ENCODE measurements at places on chromosomes 5 and 9.

- no peak for DNase-seq
Observed at GRCh38 chr5:172077664-172078425, 71.4 kb upstream of the FBXW11 start.

DNA sequence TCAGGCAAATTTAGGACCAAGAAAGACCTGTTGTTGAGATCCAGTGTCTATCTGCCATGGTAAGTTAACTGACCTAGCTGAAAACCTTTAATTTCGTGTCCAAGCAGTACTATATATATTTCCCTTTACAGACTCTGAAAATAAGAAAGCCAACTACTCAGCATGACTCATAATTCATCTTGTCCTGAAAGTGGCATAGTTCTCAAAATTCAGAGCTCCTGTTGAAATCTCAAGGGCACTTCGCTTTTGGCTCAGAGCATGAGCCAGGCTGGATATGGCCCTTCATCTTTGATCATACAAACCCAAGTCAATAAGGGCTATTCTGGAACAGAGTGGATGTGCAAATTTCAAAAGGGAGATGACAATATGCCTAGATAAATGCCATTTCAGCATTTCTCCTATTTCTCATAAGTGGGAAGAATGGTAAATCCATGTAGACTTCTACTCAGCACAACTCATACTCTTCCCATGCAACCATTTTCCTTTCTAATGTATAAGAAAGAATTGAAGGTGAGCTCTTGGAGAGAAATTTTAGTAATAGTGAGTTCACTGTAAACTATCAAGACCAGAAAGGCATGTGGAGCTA, 567.9 kb upstream of the DAB2 start:
- DNase-seq = no peak

GRCh38 chr5:34927785-34928184, 1.6 kb upstream of the DNAJC21 start:
- no peak for DNase-seq

DNA sequence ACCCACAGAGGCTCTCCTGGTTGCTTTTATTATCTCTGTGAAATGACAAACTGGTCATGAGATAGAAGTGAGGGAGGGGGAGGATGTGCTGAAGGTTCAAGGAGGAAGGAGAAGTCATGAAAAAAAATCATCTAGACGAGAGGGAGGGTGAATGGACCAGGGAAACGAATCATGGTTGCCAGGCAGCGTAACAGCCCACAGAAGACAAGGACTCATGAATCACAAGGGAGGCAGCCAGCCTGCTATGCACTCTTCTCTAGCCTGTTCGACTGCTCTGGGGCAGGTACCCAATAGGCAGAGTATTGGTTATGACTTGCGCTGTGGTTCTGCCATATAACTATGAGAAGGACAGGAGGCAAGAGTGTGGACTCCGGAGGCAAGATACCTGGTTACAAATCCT, 475.2 kb downstream of the CDK5RAP2 start:
- no peak for DNase-seq

DNA sequence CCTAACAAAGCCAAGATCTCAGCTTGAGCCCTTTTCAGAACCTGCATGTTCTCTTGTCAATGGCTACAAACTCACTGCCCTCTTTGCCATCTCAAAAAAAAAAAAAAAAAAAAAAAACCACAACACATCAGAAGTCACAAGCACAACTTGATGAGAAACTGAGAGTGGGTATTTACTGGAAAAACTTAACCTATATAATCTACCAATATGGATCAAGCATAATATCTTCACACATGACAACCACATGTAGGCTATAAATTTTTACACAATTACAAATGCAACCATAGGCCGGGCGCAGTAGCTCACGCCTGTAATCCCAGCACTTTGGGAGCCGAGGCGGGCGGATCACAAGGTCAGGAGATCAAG, 9.0 kb downstream of the MTMR12 start:
- no peak for DNase-seq

DNA sequence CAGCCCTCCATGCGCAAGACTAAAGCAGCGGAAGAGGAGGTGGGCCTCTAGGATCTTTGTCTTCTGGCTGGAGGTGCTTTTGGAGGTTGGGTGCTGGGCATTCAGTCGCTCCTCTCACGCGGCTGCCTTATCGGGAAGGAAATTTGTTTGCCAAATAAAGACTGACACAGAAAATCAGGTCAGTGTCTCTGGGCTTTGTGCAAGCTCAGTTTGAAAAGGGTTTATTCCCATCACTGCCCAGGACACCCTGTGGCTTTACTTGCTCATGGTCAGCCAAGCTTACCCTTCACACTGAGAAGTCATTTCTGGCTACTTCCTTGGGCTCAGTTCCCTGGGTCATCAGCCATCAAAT, 10.5 kb downstream of the SLC2A8 start:
- DNase-seq = no peak

- DNase-seq = no peak
Observed at GRCh38 chr9:84772511-84772910, 103.0 kb downstream of the NTRK2 start.

DNA sequence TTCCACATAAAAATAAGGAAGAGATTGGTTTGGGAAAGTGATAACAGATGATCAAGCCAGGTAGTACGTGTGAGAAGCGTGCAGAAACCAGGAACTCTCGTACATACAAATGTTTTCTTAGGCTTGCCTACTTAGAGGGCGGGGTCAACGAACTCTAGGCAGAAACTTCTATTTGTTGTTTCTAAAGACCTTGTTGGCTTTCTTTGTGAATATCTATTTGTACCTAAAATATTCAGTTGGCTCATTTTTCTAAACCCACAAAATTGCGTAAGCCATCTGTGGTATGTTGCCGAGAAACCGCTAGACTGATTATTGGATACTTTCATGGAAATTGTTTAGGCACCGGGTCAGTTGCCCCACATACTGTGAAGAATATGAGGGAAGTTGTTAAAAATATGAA, 458.5 kb downstream of the MAT2B start:
- DNase-seq = no peak

GRCh38 chr5:116394186-116394867, 180.3 kb downstream of the SEMA6A start:
- no peak for DNase-seq

- DNase-seq = no peak
Observed at GRCh38 chr5:172692981-172693380, 51.9 kb downstream of the NEURL1B start.

- DNase-seq = no peak
Observed at GRCh38 chr9:97593960-97594359, 39.2 kb downstream of the TSTD2 start.

GRCh38 chr5:7078101-7078500, 317.8 kb upstream of the ADCY2 start:
- no peak for DNase-seq

GRCh38 chr9:33170464-33171415, 3.6 kb upstream of the B4GALT1 start:
- no peak for DNase-seq

- no peak for DNase-seq
Observed at GRCh38 chr9:78038620-78039300, 7.1 kb upstream of the GNAQ start.

- no peak for DNase-seq
Observed at GRCh38 chr5:162026803-162027202, 40.8 kb upstream of the GABRG2 start.

DNA sequence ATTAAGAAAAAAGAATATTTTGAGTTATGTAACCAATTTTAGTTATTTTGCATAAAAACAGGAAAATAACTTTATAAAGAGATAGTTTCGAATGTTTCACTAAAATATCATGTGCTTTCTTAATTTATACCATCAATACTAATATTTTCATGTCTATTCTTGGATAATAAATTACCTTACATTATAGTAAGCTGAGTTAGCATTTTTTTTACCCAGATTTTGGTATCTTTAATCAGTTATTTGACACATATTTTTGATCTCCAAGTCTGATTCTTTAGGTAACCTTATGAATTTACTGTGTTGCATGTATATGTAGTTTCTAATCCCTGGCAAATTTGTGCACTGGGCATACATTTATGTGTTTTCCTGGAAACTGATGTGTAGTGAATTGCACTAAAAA, 138.0 kb downstream of the KDM4C start:
- no peak for DNase-seq

GRCh38 chr9:128149001-128149701, at the start of gene LCN2:
Gene LCN2, plus strand, starts transcription at chr9:128149453. Its CDS starts 73 bp downstream, at chr9:128149526.
- no peak for DNase-seq

GRCh38 chr9:131289301-131290035, at the start of gene PLPP7:
Gene PLPP7, plus strand, starts transcription at chr9:131289723. Its CDS starts 275 bp downstream, at chr9:131289998.
- DNase-seq = no peak

GRCh38 chr5:132867046-132867451, 607 bp downstream of the UQCRQ start:
- no peak for DNase-seq

DNA sequence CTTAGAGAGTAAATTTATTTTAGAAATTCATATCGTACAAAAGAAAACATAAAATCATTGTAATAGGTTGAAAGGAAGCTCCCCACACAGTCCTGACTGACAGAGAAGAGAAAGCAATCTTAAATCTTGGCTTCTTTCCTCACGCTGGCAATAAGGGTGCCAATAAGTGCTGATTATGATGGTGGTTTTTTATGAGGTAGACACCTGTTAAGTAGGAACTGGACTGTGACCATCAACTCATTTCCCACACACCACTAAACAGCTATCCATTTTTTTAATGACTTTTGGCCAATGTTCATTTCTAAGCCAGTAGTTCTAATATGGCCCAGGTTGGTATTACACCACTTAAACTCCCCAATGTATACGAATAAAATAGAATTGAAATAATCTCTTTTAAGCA, 893.5 kb upstream of the NUDT12 start:
- no peak for DNase-seq

DNA sequence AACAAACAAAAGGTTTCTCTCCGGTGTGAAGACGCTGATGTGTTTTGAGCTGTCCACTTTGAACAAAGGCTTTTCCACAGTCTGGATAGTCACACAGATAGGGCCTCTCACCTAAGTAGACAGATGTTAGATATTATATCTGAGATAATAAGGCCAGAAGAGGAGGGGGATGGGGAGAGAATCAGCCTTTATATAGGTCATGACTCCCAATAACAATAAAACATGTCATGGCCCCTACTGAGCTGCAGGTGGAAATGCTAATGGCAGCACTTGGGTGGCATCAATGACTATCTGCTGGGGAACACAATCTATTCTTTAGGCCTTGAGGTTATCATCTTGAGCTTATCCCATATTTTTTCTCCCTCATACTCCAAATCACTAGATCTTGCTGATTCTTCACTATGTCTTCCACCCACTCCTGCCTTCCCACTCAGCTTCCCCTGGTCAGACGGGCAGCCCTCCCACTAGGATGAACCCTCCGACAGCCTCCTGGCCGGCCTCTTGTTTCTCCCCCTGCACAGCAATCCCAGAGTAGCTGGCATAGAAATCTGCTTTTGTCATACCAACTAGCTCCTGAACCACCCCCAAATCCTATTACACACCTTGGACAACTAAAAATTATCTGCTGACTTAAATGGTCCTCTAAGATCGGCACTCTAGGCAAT, 11.5 kb upstream of the SLC35D2 start:
- no peak for DNase-seq

- peak; percentile 50 for DNase-seq
Observed at GRCh38 chr5:172114875-172115422, 73.1 kb downstream of the STK10 start.

DNA sequence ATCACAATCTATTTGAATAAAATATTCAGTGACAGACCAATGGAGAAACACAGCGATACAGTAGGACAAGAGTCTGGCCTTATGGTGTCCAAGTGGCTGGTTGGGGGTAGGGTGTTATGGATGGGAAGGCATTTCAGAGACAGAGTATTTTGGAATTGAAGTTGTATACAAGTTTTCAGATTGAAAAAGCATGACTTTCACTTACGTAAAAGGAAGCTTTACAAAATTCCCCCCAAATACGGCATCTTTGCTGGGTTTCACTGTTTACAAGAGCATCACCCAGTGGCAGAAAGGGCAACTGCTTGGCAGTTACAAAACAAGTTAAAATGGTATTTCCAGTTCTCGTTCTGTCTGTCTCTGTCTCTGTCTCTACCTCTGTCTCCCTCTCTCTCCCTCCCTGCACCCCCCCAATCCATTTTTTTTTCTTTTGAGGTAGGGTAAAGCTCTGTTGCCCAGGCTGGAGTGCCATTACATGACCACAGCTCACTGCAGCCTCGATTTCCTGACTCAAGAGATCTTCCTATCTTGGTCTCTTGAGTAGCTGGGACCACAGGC, 86.2 kb downstream of the PTPN3 start:
- peak; percentile 67 for DNase-seq

- no peak for DNase-seq
Observed at GRCh38 chr5:78215972-78216371, 78.5 kb downstream of the AP3B1 start.

DNA sequence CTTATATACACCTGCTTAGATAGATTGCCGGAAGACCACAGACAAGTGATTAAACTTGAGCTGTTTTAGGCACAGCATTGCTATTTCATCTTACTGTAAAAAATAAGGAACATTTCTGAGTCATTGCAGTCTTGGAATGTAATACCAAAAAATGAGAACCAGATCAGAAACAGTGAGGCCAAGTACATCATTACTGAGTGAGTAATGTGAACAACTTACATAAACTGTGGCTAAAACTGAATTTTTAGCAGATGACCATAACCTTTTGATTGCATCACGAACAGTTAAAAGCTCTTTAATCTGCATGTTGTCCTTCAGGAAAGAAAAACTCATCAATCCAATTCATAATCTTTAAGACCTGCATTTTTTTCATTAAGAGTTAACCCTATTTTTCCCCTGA, 157.1 kb upstream of the FGF10 start:
- no peak for DNase-seq

- DNase-seq = peak; percentile 37
Observed at GRCh38 chr9:129489838-129490582, 130.9 kb downstream of the C9orf50 start.

- DNase-seq = no peak
Observed at GRCh38 chr9:110949081-110949480, 89.2 kb downstream of the LPAR1 start.

DNA sequence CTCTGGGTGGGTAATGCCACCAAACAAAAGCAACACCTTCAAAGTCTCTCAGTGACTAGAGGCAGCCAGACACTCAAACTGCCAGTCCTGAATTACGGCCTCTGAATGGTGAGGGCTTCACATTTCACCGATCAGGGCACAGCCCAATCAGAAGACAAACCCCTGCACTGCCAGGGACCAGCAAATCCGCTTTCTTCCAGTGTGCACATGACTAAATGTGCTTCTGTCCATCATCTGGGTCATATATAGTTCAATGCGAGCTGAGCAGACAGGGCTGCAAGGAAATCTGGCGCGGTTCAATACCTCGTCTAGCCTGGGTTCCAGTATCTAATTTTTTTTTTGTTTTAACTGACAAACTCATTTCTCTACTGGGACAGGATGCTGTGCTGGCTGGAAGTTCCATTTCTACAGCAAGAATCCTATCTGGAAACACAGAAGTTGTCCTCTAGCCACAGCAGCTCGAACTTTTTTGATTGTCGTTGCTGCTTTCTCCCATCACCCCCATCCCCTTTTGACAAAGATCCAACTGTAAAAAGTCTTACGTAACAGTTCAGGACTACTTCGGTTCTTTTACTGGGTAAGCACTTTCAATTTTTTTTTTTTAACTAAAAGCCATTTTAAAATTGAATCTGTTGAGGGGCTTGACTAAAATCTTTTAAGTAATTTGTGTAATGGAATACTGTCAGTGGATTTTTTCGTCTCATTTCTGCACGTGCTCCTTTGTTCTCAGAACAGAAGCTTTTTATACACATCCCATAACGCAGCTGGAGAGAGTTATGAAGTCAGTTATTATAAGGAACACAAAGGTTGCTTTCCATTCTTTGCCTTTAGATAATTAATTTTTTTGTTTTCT, 112.7 kb downstream of the NR6A1 start:
- no peak for DNase-seq
